Spinal cord (tissue), 10 donors: ENCODE measurements at places on chromosomes 11 and 22. TPM values are rescaled to one million over a fixed set of nuclear protein-coding genes. Genes with fewer than 3 reads are reported as not detected.
A peak's percentile ranks its signal among the peaks of the same experiment; 100 is the strongest.

DNA sequence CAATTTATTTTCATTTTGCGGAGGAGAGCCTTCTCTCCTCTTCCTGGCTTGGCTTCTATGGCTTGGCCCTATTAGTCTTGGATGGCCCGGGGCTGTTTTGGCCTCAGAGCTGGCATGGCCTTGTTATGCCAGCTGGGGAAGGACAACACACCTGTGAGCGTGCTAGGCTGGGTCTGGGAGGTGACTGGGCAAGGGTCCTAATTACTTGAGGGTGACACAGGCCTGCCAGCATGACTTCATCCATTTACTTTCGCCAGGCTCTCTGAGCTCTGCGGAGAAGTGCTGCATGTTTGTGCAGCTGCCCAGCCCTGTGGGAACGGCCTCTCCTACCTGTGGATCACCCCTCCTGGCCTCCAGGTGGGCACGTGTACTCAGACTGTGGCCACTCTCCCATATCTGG is 153.6 kb downstream of the SNX19 start:
- DNase-seq = no peak

GRCh38 chr11:99188221-99188620 is 167.5 kb downstream of the CNTN5 start:
- DNase-seq = no peak

- no peak for DNase-seq
Observed at GRCh38 chr11:43601511-43601910, 79.0 kb upstream of the HSD17B12 start.

DNA sequence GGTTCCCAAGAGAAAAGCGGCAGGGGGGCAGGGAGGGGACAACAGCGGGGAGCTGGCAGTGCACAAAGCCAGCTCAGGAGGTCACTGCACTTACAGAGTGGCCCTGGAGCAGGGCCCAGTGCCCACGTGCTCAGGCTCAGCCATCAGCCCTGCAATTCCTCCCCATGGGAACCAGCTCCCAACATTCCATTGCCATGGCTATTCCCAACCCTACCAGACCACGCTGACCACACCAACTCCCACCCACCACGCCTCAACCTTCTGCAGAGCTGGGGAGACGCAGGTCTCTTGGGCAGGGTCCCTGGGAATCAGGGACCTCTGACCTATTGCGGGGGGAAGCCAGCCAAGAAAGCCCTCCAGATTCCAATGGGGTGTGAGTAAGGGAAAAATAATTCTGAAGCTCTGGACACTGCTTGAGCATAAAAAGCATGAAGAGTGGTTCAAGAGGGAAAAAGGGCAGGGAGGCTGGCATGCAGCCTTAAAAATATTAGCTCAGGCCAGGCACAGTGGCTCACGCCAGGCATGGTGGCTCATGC is 38.3 kb upstream of the TFIP11 start:
- peak; percentile 43 for DNase-seq

GRCh38 chr11:128472128-128473089 is 114.9 kb downstream of the ETS1 start:
- DNase-seq = no peak

- peak; percentile 24 for DNase-seq
Observed at GRCh38 chr11:44633641-44634040, 68.2 kb downstream of the CD82 start.

GRCh38 chr11:44885065-44885810 is 65.4 kb downstream of the TP53I11 start:
- no peak for DNase-seq

GRCh38 chr22:39446239-39446721 is 10.5 kb upstream of the MGAT3 start:
- DNase-seq = no peak

DNA sequence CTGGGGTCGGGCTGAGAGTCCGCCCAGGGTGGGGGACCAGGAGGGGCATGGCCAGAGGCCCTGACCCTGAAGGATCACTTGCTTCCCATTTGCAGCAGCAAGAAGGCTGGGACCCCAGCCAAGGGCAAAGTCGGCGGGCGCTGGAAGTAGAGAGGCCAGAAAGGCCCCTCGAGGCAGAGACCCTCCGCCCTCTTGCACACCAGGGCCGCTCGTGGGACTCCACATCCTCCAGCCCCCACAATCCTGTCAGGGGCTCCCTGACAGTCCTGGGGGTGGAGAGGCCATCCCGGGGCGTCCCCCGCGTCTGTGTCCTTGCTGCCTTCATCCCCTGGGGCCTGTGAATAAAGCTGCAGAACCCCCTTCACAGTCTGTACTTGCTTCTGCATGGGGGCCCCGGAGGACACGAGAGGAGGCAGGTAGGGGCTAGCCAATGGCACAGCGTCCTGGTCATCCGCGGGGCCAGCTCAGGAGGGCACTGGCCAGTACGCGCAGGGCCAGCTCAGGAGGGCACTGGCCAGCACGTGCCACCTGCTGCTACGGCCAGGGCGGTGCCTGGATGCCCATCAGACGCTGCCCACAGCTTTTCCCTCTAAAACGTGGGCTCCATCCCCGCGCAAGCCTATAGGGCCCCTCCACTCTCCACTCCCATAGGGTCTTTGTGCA is 8.7 kb upstream of the MRPL23 start:
- no peak for DNase-seq

- no peak for DNase-seq
Observed at GRCh38 chr22:38449776-38450175, 5.2 kb downstream of the KCNJ4 start.

GRCh38 chr11:101914341-101914737 is 471 bp upstream of the CEP126 start:
- no peak for DNase-seq

DNA sequence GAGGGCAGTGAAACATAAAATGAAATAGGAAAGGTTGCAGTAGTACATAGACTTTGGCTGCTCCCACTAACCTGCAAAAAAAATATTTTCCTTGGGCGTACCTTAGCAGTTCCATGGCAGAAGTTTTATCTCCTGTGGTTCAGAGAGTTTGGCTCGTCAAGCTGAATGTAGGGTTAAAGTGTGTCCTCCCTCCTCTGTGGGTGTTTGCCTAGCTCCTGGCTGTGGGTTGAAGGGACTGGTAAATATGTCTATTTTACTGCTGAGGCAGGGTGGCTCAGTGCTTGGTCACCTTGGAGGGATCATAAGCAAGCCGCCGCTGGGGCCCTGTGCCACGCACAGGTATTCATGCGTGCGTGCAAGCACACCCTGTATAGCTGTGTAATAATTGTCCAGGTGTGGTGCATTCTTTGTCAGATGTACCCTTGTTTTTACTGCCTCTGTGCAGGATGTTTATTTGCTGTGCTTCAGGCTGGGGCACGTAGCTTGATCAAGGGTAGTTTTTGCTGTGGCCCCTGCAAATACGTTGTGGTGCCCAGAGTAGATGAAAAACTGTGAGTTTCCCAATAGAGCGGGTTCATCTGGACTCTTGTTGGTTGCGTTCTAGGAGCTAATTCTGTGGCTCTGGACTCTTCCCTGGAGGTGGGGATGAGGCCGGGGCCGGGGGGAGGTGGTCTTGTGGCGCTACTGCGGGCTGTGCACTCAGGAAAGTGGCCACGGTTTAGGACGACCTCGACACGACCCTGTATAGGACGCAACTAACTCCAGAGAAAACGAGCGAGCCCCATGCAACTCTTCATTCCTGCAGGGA is 732 bp upstream of the SORL1 start:
- DNase-seq = no peak

DNA sequence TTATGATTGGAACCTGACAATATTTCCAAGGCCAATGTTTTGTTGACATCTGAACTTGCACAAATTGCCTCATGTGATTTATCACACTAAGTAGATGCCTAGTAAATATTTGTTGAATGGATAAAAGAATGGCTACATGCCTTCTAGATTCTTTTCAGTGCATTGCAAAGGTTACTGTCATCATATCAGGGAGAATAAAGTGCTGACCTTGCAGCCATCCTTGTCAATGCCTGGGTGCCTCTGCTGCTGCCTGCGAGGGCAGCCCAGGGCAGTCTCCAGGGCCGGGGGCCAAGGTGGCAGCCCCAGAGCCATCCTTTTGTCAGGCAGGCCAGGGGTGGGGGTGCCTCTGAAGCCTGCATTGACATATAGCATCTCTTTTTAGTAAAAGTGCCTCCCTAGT is 325.6 kb upstream of the MTNR1B start:
- DNase-seq = no peak

DNA sequence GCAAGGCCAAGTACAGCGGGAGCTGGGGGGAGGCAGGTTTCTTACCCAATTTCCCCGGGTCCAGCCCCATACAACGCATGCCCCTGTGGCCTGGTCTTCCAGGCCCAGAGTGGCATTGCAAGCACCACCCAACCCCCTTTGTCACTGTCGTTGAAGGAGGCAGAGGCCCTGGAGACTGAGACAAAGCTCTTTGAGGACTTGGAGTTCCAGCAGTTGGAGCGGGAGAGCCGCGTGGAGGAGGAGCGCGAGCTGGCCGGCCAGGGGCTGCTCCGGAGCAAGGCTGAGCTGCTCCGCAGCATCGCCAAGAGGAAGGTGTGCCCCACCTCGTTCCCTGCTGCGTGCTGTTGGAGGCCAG is 27.8 kb downstream of the PHLDB1 start:
- DNase-seq = no peak

- no peak for DNase-seq
Observed at GRCh38 chr22:20165421-20165820, 14.6 kb upstream of the CCDC188 start.

GRCh38 chr22:50248196-50249081 is 2.6 kb downstream of the HDAC10 start:
- no peak for DNase-seq

DNA sequence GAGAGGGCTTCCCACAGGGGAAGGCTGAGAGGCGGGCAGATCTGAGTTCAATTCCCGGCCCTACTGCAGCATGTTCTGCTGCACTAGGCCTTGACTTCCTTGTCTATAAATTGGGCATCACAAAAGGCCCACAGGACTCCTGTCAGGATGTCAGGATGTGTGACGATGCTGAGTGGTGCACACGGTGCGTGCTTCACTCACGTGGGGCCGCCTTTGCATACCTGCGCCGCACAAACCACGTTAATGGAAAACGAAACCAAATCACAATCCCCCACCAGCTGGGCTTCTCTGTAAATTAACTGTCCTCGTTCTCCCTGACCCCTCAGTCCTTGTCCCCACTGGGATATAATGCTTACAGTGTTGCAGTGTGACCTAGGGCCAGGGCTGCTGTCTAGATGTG is 32.3 kb upstream of the TSPAN18 start:
- DNase-seq = no peak

DNA sequence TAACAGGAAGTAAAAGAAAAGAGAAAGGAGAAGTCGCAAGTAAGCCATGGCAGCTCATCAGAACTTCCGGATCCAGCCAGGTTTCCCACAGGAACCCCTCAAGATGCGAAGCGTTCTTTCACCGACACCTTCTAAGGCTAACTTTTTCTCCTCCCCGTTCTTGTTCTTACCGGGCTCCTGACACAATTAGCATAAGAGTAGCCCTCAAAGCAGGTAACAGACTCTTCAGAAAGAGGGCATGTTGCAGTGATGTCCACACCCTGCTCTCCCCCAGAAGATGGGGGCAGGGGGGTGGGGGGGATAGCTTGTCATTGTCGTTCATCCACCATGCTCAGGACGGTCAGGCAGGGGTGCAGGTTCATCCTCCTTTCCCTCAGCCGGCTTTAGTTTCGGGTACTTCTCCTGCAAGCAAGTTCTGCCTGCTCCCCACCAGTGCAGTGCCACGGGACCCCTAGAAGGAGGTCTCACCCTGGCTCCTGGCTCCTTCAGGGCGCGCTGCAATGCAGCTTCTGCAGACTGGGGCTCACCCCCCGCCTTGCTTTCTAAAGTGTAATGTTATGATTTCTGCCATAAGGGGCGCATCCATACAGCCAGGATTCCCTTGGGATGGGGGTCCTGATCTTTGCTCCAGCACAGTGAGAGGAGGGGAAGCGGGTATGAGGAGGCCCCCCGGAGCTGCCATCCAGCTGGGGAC is 2.3 kb downstream of the OPCML start:
- DNase-seq = no peak

DNA sequence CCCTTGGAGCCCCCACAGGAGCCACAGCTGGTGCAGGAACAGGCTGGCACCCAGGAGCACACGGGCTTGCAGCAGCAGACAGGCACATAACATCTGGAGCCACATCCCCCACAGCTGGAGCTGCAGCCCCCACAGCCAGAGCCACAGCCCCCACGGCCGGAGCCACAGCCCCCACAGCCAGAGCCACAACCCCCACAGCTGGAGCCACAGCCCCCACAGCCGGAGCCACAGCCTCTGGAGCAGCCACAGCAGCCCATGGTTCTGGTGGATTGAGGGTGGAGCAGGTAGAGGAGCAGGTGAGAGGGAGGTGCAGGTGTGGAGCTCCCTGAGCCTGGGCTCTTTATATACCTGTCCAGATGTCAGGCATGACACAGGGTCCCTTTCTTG is at the start of gene KRTAP5-2:
Gene KRTAP5-2, minus strand, starts transcription at position 301 of the 387 bp plus-strand sequence. Its CDS starts 44 bp downstream, at position 257.
- no peak for DNase-seq

DNA sequence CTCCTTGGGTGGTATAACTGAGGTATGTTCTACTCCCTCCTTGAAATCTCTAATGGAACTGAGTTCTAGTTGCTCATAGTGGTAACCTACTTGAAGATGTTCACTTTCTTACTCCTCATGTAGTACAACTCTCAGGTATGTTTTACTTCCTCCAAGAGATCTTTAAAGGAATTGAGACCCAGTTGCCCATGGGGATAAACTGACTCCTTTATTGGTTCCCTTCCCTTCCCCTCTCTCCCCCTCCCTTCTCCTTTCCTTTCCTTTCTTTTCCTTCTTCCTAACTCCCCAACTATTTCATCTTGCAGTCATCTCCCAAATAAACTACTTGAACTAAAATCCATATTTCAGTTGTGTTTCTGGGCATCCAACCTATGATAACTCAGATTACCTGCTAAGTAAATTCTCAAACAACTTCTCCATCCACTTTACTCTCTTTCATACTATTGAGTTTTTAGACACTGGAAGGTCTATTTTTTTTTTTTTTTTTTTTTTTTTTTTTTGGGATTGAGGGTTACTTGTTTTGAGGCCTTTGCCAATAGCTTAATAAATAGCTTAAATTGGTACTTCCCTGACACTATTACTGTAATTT is 7.9 kb upstream of the TRIM68 start:
- DNase-seq = no peak

Gene OR51B5
- total RNA-seq = 1.7 TPM

Gene DEPDC7
- total RNA-seq = 12.7 TPM

Gene ENTHD1
- not detected for total RNA-seq

Gene INPPL1
- 89.8 TPM for total RNA-seq

Gene BCO2
- 16.2 TPM for total RNA-seq

Gene OR2D2
- total RNA-seq = 0.22 TPM

Gene NTM
- total RNA-seq = 144 TPM

Gene PRG3
- total RNA-seq = 0.55 TPM

Gene MMP10
- not detected for total RNA-seq

Gene NAALAD2
- 28.1 TPM for total RNA-seq

Gene GLB1L2
- total RNA-seq = 11.1 TPM
